ENCODE measurements at places on chromosomes 6 and 20.

DNA sequence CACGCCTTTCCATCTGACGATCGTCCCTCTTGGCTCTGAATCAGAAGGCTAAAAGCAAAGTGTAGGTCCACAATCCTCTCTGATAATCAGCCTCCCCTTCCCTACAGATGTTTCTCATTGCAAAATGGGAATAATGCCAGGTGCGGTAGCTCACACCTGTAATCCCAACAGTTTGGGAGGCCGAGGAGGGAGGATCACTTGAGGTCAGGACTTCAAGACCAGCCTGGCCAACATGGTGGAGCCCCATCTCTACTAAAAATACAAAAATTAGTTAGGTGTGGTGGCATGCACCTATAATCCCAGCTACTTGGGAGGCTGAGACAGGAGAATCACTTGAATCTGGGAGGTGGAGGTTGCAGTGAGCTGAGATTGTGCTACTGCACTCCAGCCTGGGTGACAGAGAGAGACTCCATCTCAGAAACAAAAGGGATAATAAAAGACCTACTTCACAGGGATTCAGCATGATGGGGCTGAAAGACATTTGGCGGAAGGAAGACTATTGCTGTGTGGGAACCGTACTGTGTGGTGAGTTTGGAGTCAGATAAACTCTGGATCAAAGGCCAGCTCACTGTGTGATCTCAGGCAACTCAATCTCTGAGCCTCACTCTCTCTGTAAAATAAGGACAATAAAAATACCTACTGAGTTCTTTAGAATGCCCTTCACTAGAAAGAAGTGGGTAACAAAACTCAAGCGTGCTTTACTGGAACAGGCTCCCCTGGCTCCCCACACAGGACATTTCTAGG lies 15.9 kb upstream of the SLC9A8 start:
- no peak for DNase-seq

DNA sequence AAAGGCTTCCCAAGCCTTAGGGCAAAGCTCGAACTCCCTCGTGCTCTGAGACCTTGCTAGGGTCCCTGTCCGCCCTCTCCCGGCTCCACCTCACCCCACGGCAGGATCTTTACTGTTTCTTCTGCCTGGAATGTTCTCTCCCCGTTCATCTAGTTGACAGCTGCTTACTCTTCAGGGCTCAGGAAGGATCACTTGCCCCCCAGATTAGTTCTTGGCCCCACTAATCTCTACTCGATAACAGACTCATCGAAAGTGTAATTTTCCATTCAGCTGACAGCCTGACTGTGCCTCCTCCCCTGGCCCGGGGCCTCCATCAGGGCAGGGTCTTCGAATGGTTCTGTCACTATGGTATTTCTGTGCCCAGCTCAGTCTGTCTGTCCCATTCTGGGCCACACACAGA lies 3.1 kb downstream of the MAP1LC3A start:
- DNase-seq, result no peak

DNA sequence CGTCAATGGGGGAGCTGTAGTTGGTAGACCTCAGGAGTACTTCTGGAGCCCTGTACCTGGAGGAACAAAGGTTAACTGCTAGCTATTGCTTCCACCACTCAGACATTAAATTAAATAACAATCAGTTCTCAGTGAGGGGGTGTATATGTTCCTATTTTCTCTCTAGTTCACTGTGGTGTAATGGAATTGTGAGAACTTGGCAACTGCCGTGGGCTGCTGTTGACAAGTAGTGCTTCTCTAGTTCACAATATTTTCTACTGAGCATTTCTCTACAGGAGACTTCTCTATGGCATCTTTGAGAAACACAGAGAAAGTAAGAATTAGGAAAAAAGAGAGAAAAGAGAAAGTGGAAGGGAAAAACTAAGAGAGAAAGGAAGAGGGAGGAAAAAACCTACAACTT lies 23.4 kb upstream of the GSTA4 start:
- no peak for DNase-seq

GRCh38 chr20:15380770-15381169 lies 1043.4 kb upstream of the FLRT3 start:
- DNase-seq, result no peak

DNA sequence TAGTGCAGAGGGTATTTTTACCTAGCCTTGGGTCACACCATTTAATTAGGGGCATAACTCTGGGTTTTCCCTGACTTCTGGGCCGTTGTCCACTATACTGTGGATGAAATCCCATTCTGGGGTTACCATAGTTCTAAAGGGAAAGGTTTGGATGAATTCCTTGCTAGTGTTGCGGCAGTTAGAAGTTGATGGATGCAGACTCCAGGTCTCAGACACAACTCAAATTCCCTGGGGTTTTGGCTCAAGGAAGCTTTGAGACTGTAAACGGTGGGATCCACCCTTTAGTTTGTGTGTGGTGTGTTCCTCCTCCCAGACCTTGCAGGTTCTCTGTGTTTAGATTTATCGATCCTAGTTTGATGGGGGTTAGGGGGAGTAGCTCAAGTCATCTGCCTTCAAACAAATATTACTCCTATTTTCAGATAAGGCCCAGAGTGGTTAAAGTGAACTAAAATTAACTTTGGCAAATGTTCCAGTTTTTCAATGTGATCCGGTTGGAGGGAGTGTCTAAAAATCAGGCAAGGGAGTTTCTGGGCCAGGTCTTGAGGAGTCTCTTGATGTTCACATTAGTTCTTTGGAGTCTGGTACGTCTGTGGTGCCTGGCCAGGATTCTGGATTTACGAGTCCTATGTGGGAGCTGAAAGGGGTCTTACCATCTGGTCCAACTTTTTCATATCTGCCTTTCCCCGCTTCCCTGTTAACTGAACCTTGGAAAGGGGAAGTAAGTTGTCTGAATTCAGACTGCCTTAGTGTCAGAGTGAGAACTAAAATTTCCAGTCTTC lies 1.5 kb downstream of the RALY start:
- no peak for DNase-seq

DNA sequence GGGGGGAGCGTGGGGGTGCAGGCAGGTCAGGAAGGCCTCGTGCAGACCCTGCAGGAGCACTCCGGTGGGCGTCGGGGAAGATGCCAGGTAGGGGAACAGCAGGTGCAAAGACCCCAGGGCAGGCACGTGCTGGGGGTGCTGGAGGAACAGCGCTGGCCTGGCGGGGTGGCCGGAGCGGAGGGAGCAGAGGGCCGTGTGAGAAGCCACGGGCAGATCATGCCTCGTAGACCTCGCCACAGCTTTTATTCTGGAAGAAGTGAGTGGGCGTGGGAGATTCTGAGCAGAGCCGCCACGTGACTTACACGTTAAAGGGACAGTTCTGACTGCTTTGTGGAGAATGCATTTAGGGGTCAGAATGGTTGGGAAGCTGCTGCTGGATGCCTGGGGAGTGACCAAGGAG lies 9.3 kb downstream of the NTSR1 start:
- DNase-seq, result no peak

DNA sequence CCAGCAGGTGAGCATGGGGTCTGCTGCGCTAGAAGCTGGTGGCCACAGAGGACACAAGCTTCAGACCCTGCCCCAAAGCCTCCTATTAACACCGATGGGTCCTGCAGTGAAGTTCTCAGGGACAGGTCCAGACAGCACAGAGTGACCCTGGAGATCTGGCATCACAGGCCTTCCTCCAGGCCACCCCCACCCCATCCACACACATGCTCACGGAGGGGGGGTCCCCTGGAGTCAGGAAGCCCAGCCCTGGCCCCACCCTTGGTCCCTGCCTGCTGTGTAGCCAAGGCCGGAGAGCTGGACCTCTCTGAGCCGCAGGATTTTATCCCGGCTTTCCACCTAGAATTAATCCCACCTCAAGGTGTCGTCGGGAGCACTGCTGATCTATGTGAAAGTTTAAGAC lies 167.3 kb downstream of the TAF4 start:
- DNase-seq, result no peak

DNA sequence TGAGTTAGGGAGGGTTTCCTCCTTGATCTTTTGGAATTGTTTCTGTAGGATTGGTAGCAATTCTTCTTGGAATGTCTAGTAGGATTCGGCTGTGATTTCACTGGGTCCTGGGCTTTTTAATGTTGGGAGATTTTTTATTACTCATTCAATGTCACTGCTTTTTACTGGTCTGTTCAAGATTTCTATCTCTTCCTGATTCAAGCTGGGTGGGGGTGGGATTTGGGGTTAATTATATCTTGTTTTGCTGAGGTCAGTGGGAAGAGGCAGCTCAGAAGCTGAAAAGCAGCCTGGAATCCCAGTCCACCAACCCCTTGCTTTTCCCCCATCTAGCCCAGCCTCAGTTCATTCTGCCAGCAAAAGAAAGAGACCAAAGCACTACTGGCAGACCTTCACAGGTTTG lies 39.6 kb downstream of the SUMO4 start:
- DNase-seq, result no peak
